Activated T-helper 1 cell treated with anti-CD3 and anti-CD28 coated beads, Interleukin-12 subunit alpha, Interleukin-12 subunit beta, Interleukin-2, Interleukin-4 antibody, amounts not matched to agents 30 ng/mL and 10 ng/mL and 1 ng/mL, durations not matched to agents 14 hours and 24 hours and 36 hours (primary cell): ENCODE measurements at places on chromosomes 2 and 18.
A peak's percentile ranks its signal among the peaks of the same experiment; 100 is the strongest.

GRCh38 chr18:79823120-79823519, 25.4 kb downstream of the KCNG2 start:
- no peak overlapping the region for H3K27ac ChIP-seq
- DNase-seq: no peak
- peaks cover 4% of the 10 kb centered on the region for H3K27me3 ChIP-seq
- no peak overlapping the region for H3K4me3 ChIP-seq
- no peaks in the 10 kb centered on the region for H3K36me3 ChIP-seq

GRCh38 chr18:32509111-32509510, 38.4 kb upstream of the GAREM1 start:
- H3K4me3 ChIP-seq: no peak overlapping the region
- no peaks in the 10 kb centered on the region for H3K36me3 ChIP-seq
- H3K4me1 ChIP-seq: peaks cover 7% of the 10 kb centered on the region
- no peak for DNase-seq

GRCh38 chr2:10305254-10305635, 2.5 kb downstream of the HPCAL1 start:
- peak; percentile 55 for DNase-seq
- peak overlapping the region; percentile 89 for H3K4me3 ChIP-seq
- peaks cover 5% of the 10 kb centered on the region for H3K36me3 ChIP-seq
- peak overlapping the region; percentile 56 for H3K27ac ChIP-seq
- H3K4me1 ChIP-seq: peaks cover 63% of the 10 kb centered on the region
- H3K27me3 ChIP-seq: peaks cover 4% of the 10 kb centered on the region

DNA sequence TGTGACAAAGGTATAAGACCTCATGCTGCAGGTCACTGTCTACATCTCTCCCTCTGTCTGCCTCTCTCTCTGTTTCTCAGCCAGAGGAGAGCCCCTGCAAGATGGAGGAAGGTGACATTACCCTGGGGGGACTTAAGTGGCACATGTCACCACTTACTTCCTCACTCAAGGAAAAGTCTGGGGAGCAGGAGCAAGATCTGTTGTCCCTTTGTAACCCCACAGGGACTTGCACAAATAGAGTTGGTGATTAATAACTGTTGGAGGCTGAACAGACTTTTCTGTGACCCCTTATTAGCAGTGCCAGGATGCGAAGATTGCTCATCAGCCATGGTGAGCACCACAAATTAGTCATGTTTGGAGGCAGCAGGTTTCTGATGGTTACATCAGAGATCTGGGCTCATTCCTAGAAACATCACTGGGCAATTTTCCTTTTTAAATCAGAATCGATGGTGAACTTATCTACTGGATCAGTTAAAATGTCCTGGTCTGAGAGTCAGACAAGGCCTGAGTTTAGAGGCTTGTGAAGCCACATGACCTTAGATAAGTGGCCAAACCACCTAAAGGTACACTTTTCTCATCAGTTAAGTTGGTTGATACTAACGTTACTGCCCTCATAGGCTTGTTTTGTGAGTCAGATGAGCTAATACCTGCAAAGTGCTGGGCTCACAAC, 81.2 kb upstream of the LTBP1 start:
- peaks cover 14% of the 10 kb centered on the region for H3K27me3 ChIP-seq
- DNase-seq: no peak
- H3K4me1 ChIP-seq: no peaks in the 10 kb centered on the region
- H3K4me3 ChIP-seq: no peak overlapping the region

GRCh38 chr18:79133724-79134123, 64.5 kb downstream of the ATP9B start:
- no peak overlapping the region for H3K4me3 ChIP-seq
- no peaks in the 10 kb centered on the region for H3K27me3 ChIP-seq
- H3K36me3 ChIP-seq: peaks cover 16% of the 10 kb centered on the region
- DNase-seq: no peak
